Suppressor macrophage (primary cell): ENCODE measurements at places on chromosomes 16 and 17.

- DNase-seq = peak; percentile 84
Observed at GRCh38 chr17:27282054-27282551, 11.8 kb upstream of the WSB1 start.

- DNase-seq = no peak
Observed at GRCh38 chr17:50890675-50891516, 24.7 kb upstream of the TOB1 start.

- no peak for DNase-seq
Observed at GRCh38 chr16:81117436-81117835, 21.2 kb upstream of the GCSH start.

GRCh38 chr17:50642722-50643656 lies 8.3 kb downstream of the ABCC3 start:
- no peak for DNase-seq

- peak; percentile 66 for DNase-seq
Observed at GRCh38 chr17:48907713-48908046, 527 bp upstream of the UBE2Z start.

- peak; percentile 65 for DNase-seq
Observed at GRCh38 chr17:55783684-55784245, 32.9 kb downstream of the PCTP start.

DNA sequence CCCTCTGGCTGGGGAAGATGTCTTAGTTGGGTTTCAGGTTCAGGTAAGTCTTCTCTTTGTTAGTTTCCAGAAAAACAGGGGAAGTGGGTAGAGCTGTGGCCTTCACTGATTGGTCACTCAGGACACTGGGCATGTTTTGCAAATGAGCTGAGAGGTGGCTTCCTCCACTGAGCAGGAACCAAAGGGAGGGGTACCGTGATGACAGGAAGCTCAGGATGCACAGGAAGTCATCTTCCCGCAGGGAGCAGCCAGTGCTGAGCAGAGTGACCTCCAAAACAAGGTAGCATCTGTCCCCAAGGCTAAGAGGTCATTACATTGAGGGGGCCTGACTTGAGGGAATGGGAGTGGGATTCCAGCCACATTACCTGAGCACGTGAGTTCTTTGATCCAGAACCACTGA lies 5.6 kb downstream of the NT5C start:
- no peak for DNase-seq

- peak; percentile 91 for DNase-seq
Observed at GRCh38 chr17:18182978-18183333, 672 bp upstream of the ALKBH5 start.

GRCh38 chr17:1860978-1861377 lies 31.2 kb downstream of the RPA1 start:
- no peak for DNase-seq

DNA sequence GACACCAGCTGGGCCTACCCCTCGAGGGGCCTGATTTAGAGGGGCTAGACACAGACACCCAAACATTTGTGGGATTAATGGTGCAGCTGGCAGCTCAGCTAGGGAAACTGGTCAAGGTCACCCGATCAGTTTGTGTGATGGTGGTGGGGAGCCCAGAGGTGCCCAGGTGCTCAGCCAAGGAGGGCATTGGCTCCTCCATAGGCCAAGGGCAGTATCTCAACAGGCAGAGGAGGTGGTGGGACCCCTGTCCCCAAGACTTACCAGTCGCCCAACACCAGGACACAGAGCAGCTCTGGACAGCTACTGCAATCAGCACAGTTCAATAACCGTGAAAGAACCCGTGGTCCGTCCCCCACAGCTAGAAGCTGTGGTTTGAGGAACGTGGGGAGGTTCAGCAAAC lies 120.9 kb downstream of the C16orf78 start:
- no peak for DNase-seq

DNA sequence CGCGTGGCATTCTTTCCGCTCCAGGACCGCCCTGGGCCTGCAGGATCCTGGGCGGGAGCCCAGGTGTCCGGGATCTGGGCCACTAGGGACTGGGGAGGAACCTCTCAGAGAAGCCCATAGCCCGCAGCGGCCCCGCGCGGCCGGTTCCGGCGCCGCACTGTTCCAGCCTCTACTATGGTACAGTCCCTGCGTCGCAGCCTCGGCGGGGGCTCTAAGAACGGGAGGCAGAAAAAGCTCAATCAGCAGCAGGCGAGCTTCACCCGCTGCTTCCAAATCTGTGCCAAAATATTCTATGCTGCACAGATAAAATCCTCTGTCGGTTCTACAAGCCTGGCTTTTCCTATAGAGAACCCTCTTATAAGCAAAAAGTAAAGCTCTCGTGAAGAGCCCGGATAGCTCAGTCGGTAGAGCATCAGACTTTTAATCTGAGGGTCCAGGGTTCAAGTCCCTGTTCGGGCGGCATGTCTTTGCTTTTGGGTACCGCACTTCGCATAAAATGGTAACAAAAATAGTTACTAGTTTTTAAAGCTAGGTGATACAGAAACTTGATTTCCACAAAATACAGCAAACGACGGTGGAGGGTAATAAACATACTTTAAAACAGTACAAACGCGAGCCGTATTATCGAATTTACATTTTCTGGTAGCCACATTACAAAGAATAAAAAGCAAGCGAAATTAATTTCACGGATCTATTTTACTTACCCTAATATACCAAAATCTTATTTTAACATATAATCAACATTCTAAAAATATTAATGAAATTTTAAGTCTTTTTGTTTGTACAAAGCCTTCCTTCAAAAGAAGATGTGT lies 661 bp upstream of the ALOXE3 start:
- DNase-seq = peak; percentile 90

DNA sequence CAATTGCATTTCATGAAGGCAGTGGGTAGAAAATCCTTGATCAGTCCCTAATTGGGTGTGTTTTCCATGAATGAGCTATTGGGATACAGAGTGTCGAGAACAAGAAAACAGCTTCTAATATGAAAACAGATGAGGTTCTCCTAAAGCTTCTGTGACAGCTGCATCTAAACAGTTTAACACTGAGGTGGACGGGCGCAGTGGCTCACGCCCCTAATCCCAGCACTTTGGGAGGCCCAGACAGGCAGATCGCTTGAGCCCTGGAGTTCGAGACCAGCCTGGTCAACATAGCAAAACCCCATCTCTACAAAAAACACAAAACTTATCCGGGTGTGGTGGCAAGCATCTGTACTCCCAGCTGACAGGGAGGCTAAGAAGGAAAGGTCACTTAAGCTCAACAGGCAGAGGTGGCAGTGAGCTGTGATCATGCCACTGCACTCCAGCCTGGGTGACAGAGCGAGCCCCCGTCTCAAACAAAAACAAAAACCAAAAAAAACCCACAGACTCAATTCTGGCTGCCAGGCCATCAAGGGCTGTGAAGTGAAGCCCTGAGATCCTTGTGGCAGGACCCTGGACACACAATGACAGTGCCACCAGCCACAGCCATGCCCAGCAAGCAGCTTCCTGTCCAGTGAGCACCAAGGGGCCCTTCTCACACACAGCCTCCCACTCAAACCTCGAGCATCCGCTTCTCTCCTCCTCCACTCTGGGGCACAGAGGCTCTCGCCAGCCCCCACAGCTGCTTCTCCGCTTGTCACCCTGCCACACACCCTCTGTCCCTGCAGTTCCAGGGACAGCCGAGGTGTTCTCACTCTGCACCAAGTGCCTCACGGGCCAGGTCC lies 44.0 kb downstream of the ANKRD11 start:
- DNase-seq = peak; percentile 59

- DNase-seq = no peak
Observed at GRCh38 chr16:74257061-74257460, 39.6 kb upstream of the PSMD7 start.

DNA sequence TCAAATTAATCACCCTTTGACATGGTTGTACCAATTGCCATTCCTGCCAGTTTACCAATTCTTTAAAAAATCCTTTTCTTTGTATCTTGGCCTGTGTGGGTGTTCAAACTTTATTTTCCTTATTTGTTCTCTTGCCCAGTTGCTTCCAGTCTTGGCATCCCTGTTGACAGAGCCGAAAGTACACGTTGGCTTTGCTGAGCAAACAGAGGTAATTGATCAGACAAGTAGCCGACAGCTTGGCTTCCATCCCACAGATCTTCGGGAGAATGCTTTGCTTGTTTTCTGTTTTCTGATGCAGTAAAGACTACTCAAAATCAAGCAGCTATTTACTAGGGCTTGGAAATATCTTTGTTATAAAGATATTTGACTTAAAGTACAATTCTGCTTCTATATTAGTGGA lies 506.8 kb upstream of the SALL1 start:
- no peak for DNase-seq

DNA sequence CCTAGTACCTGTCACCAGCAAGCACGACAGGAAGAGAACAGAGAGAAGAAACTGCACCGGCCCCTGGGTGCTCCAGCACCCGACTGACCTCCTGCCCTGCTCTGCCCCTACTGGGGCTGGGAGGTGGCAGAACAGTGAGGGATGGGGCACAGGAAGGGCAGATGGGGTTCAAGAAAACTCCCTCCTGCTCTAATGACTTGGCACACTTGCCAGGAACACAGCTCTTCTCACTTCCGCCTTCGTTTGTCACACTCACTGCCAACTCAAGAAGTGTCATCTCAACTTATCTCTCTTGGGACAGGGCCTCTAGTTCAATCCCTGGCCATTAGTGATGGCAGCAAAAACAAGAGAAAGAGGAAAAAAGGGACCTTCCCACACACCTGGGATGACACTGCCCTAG lies 42.7 kb upstream of the ICAM2 start:
- DNase-seq = peak; percentile 43

GRCh38 chr16:48499923-48500381 lies 110.0 kb downstream of the N4BP1 start:
- DNase-seq = no peak

GRCh38 chr16:47885489-47885888 lies 270.3 kb downstream of the ABCC12 start:
- DNase-seq = no peak

DNA sequence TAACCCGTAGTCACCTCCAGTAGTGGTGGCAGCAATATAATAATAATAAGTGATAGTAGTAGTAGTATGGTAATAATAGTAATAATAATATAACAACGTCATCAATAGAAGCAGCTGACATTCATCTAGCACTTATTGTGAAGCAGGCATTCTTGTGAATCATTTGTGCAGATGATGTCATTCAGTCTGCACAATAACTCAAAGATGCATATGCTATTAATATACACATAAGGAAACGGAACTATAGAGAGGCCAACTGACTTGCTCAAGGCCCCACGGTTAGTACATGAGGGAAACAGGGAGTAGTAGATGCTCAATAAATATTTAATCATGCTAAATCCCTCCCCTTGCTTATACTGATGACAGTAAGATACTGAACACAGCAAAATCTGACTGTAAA lies 35.4 kb upstream of the GAN start:
- DNase-seq = peak; percentile 30

- no peak for DNase-seq
Observed at GRCh38 chr16:18969855-18970240, 13.9 kb upstream of the TMC7 start.

DNA sequence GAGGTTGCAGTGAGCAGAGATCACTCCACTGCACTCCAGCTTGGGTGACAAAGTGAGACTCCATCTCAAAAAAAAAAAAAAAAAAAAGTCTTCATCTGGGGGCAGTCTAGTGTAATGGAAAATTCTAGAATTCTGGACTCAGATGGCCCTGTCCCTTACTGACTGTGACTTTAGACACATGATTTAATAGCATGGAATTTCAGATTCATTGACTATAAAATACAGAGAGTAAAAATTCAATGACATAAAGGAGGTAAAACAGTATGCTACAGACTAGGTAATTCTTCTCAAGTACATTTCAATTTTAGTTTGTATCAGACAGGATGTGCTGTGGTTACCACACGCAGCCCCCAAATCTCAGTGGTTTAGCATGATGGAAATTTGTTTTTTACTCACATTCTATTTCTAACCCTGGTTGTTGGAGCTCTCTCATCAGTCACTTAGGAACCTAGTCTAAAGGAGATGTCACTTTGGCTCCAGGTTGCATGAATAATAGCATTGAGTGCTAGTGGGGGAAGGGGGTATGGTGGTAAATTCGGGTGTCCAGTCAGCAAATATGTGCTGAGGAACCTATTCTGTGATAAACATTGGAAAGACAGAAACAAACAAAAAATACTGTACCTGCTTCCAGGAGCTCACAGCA lies 444.0 kb downstream of the XYLT1 start:
- no peak for DNase-seq

- DNase-seq = no peak
Observed at GRCh38 chr16:30582611-30583340, 2.7 kb downstream of the ZNF785 start.

DNA sequence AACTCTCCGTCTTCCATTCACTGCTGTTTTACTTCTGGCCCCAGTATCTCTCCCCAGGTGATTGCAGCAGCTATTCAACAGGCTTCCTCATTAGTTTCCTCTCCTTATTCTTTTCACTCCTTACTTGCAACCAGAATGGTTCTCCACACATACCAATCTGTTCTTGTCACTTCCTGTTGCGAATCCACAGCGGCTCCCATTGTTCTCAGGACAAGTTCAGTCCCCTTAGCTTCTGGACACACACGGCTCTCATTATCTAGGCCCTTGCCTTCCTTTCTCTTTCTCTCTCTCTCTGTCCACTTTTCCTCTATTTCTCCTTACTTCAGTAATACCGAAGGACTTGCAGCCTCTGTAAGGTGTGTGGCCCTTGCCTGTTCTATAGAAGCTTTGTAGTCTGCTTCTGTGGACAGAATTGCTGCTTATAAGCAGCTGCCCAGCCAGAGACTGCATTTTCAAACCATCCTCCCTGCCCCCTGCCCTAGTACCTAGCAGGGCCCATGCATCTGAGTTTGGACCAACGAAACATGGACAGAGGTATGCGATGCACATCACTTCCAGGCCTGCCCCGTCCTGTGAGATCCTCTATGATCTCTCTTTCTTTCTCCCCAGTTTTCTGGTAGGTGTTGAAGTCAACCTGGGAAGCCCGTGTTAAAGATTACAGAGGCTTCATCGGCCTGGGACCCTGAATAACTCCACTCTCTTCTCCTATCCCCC lies 45.7 kb downstream of the VAT1L start:
- DNase-seq = no peak

DNA sequence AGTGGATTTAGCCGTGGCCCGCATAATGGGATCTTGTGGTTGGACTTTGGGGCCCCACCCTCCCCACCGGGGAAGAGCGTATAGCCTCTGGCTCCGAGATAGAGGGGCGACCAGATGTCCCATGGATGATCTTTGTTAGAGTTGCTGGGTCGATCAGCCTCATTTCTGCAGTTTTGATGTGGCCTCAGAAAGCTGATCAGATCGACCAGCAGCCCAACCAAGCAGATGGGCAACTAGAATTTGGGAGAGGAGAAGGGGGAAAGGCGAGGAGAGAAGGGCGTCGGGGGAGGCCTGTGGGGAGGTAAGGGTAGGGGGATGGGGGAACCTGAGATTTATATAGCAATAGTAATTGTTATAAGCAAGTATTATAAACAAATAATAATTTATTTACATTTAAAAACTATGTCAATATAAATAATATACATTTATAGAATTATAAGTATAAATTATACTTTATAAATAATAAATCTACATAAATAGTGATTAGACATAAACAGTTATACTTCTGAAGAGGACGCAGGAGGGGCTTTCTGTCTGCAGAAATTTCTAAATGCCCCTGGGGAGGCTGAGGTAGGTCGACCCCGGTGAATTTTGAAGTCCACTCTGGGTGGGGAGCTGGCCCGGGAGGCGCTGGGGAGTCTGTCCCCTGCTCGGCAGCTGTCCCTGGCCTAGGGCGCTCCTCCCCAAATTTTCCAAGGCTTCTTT lies 136.3 kb downstream of the KCNJ12 start:
- DNase-seq = no peak

- DNase-seq = no peak
Observed at GRCh38 chr16:89869911-89870310, 3.5 kb upstream of the TCF25 start.

- peak; percentile 48 for DNase-seq
Observed at GRCh38 chr16:29745121-29745852, 503 bp downstream of the C16orf54 start.
